ENCODE measurements at places on chromosomes 4 and X.
A peak's percentile ranks its signal among the peaks of the same experiment; 100 is the strongest.

- peak; percentile 82 for DNase-seq
Measured at GRCh38 chrX:154374313-154375155, at the start of gene FLNA. TSS of gene FLNA (minus strand) at chrX:154374634. CDS start at chrX:154371245, 3,389 bp downstream.

DNA sequence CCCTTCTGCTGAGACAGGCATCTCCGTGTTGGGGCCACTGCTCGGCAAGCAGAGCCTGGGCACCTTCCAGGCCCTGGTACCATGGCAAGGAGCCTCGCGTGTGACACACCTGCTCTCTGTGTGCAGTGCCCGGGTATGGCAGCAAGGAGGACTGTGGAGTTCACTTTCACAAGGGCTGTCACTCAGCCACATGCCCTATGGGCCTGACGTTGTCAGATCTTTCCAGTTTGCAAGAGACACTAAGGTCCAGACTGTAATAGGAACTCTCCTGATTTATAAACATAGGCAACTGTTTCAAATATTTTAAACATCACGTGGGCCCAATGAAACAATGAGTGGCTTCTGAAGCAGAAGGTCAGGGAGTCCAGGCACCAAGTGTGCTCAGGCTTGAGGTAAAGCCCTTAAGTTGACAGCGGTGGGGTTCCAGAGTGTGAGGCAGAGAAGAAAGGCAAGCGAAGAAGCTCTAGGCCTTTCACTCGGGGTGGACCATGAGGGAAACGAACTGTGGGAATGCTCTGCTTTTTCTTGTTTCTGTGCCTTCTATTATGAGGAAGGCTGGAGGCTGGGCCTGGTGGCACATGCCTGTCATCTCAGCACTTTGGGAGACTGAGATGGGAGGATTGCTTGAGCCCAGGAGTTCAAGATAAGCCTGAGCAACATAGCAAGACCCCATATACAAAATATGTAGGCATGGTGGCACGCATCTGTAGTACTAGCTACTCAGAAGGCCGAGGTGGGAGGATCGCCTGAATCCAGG lies 108.6 kb upstream of the TRIM2 start:
- peak; percentile 51 for DNase-seq

- DNase-seq = no peak
Measured at GRCh38 chr4:112706840-112707207, 69.9 kb downstream of the LARP7 start.

DNA sequence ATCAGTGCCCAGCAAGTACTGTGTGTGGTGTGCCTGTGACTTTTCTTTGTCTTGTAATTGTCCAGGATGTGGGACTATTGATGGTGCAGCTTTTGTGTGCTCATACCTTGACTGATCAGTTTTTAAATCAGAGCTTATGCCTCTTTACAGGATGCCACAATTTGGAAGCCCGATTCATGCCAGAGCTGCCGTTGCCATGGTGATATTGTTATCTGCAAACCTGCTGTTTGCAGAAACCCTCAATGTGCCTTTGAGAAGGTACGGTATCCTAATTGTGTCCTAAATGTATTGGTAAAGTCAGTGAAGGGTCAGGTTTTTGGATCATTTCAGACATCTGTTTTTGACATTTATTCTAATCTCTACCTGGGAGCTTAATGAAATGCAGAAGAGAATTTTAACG lies 180.2 kb downstream of the FRAS1 start:
- no peak for DNase-seq

DNA sequence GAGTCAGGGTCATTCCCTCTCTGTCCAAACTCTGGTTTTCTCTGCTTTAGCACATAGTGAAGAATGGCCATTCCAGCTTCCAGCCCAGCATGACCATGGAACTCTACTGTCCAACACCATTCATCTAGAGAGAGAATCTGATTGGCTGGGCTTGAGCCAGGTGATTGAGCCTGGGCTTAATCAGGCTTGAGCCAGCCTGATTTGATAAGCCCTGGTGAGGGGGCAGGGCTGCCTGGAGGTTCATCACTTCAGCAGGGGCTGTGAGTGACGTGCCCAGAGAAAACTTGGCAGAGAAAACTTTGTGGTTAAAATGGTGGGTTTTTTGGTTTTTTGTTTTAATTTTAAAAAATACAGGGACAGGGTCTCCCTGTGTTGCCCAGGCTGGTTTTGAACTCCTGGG lies 62.5 kb downstream of the KIAA0232 start:
- no peak for DNase-seq

DNA sequence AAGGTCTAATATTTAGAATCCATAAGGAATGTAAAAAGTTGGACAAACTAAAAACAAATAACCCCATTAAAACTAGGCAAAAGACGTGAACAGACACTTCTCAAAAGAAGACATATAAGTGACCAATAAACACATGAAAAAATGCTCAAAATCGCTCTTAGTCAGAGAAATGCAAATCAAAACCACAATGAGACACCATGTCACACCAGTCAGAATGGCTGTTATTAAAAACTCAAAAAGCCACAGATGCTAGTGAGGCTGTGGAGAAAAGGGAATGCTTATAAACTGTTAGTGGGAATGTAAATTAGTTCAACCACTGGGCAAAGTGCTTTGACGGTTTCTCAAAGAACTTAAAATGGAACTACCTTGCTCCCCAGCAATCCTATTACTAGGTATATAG lies 674.3 kb upstream of the MAGEB2 start:
- no peak for DNase-seq

DNA sequence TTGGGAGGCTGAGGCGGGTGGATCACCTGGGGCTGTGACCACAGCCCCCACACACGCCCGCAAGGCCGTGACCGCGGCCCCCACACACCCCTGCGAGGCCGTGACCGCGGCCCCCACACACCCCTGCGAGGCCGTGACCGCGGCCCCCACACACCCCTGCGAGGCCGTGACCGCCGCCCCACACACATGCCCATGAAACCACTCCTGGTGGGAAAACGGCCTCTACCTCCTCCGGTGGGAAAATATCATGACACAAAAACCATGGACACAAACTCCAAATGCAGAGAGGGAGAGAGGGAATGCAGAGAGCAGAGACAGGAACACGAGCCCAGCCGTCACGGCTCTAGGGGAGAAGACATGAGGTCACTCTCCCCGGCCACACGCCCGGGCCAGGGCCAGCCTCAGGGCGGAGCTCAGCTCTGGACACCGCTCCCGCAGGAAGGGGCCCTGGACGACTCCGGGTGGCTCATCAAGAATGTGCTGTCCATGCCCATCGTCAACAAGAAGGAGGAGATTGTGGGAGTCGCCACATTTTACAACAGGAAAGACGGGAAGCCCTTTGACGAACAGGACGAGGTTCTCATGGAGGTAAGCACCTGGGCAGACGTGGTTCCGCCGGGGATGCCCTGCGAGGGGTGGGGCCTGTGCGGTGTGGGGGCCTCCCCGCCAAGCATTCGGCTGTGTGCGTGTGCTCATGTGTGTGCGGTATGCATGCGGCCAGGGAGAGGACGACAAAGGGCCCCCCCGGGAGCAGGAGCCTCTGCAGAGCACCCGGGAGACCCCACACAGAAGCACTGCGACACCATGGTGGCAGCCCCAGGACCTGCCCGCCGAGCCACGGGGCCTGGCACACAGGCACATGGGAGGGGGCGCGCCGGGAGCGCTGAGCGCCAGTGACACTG lies 17.4 kb downstream of the ATP5ME start:
- no peak for DNase-seq

DNA sequence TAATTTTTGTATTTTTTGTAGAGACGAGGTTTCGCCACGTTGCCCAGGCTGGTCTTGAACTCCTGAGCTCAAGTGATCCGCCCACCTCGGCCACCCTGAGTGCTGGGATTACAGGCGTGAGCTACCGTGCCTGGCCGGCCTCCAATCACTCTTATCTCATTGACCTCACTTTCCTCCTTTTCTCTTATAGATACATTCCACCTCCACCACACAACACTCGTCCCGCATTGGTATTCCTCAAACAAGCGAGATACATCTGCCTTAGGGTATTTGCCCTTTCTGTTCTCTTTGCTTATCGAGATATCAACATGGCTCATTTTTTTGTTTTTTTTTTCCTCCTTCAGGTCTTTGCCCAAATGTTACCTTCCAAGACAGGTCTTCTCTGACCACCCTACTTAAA lies 1.8 kb upstream of the PRPS1 start:
- DNase-seq = no peak

DNA sequence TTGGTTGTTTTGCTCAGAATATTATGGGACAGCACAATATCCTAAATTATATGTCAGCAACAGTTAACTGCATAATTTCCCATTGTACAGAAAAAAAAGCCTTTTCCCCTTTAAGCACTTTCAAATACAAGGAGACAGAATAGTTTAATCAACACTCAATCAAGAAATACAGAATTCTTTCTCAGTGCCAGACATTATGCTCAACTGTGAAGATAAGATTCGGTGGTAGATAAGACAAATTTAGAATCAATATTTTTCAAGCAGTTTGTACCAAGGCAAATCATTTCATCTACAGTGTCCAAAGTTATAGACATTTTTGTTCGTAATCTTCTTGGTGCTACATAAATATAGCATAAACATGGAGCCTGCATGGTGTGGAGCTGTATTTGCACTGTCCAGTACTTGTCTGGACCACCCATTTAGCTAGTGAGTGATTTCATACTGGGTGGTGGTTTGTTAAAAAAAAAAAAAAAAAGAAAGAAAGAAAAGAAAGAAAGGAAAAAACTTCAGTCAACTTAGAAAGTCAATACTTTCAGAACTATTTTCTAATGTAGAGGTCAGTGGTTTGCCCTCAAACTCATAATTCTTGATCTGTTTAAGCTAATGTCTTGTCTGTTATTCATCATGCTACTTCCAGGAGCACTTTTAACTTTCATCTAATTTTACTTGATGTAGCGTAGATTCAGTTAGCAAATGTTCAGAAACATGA lies 522.9 kb downstream of the FAT4 start:
- DNase-seq = no peak

- no peak for DNase-seq
Measured at GRCh38 chr4:38606587-38606905, 57.5 kb upstream of the KLF3 start.

DNA sequence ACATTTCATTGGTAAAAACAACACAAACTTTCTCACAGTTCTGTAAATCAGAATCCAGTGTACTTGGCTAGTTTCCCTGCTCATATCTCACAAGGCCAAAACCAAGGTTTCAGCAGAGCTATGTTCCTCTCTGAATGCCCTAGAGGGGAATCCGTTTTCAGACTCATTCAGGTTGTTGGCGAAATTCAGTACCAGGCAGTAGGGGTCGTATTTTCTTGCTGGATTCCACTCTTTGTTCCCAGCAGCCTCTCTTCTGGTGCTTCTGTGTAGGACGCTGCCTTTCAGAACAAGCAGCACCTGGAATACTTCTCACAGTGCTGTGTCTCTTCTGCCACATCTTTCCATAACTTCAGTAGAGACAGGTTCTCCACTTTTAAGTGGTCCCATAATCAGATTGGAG lies 351.9 kb downstream of the PCDH18 start:
- no peak for DNase-seq

- no peak for DNase-seq
Measured at GRCh38 chr4:178689926-178690325, 1247.7 kb upstream of the AGA start.

- no peak for DNase-seq
Measured at GRCh38 chr4:83947830-83948193, 411.9 kb downstream of the GPAT3 start.

- DNase-seq = no peak
Measured at GRCh38 chr4:41643331-41643730, 105.2 kb downstream of the PHOX2B start.

DNA sequence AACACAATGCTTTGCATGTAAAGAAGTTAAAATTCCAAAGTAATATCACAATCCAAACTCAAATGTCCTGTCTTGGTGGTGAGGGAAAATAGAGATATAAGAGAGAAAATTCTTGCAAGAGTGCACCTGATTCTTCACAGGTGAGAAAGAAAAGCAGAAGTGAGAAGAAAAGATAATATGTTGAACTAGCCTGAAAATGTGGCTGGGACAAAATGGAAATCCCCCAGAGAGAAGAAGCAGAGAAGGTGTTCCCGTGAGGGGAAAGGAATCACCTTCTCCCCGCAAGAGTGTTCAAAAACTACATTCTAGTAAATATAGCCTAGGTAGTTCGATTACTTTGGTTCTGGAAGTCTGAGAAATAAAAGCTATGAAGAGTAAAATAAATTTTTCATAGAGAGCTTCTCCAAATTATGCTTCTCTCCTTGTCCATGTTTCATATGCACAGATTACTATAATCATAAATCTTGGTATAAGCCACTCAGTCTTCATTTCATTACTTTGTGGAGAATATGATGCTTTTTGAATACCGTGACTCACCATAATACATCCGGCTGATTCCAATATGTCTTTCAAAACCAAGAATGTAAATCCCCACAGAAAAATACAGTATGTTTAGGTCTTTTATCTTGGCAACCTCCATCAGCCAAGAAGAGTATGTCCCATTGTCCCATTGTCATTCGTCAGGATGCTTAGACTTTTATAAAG lies 63.1 kb downstream of the COX18 start:
- no peak for DNase-seq

- peak; percentile 63 for DNase-seq
Measured at GRCh38 chr4:93764639-93765246, 63.8 kb upstream of the ATOH1 start.

- no peak for DNase-seq
Measured at GRCh38 chrX:3143043-3143799, 102.0 kb downstream of the ARSF start.

All from activated CD4-positive, alpha-beta T cell treated with anti-CD3 and anti-CD28 coated beads, Interleukin-2, amount 10 ng/mL, durations not matched to agents 24 days and 14 days (primary cell).